NCI-H2029 treated with DMSO at 0.1 percent for 48 hours (cell line): ENCODE measurements at places on chromosomes 13 and 19.
A peak's percentile ranks its signal among the peaks of the same experiment; 100 is the strongest.

DNA sequence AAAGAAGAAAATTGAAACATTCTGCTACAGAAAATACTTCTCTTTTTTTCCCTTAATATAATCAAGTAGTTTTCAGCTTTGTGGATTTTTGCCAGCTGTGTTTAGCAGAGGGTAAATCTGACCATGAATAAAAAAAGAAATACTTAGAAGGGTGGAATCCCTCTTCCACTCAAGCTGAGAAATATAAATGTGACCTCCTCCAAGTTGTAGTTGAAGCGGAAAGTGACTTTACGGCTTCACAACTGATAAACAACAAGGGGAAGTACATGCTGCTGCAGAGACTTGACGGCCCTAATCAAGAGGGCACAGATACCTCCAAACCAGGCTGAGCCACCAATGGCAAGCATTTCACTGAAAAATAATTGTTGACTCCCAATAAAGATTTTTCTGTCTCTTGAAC is 785.0 kb downstream of the SLITRK5 start:
- no peak for DNase-seq

- no peak for DNase-seq
Observed at GRCh38 chr13:23744315-23744714, 144.9 kb downstream of the MIPEP start.

- DNase-seq, result no peak
Observed at GRCh38 chr19:32868206-32868950, 1.2 kb downstream of the SLC7A9 start.

DNA sequence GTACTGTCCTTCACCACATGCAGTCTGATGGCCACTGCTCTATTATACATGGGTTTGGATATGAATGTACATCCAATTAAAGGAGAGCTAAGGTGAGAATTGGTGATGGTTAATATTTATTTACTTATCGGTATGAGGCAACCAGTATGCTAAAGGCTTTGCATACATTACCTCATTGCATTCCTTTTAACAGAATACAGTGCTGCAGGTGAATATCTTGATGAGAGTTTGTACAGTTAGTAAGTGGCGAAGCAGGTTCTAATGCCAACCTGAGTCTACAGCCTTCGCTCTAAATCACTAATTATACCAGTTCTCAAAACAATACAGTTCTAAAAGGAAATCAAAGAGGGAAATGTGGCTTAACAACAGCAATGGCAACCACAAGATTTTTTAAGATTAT is 284.1 kb downstream of the ITGBL1 start:
- no peak for DNase-seq

- no peak for DNase-seq
Observed at GRCh38 chr19:48290401-48290770, 20.5 kb downstream of the ZNF114 start.

GRCh38 chr13:22789916-22790315 is 390.9 kb upstream of the SGCG start:
- DNase-seq, result no peak

DNA sequence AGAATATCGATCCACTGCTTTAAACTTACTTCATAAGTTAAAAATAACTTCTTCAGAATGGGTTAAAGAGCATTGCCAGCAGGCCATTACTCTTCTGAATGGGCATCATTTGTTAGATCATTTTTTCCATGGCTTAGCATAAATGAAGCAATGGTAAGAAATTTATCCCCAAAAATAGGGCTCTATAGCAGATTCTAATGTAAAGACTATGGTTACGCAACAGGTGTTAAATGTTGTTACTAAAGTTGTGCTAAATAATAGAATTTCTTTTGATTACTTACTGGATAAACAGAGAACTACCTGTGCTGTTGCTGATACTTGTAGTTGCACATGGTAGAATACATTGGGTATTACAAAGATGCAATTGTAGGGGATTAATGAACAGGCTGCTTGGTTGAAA is 15.9 kb upstream of the ZNF98 start:
- no peak for DNase-seq

GRCh38 chr13:91111476-91112200 is 235.8 kb upstream of the MIR17HG start:
- DNase-seq, result no peak

DNA sequence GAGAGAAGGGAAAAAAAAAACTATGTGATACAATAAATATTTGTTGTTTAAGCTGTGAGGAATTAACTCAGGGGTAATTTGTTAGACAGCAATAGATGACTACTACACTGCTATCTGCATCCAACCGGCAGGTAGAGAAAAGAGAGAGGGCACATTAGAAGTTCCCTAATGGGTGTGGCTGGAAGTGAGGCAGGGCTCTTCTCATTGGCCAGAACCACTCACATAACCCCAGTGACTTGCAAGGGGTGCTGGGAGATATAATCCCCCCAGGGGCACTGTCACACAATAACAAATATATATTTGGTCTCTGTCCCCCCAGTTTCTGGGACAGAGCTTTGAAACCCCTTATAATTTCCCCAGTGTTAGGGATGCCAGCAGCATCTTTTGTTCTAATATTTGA is 24.3 kb downstream of the FGF21 start:
- no peak for DNase-seq

GRCh38 chr19:35889370-35890112 is 10.8 kb downstream of the NFKBID start:
- no peak for DNase-seq

GRCh38 chr13:52736891-52737290 is 2.7 kb downstream of the CNMD start:
- no peak for DNase-seq

DNA sequence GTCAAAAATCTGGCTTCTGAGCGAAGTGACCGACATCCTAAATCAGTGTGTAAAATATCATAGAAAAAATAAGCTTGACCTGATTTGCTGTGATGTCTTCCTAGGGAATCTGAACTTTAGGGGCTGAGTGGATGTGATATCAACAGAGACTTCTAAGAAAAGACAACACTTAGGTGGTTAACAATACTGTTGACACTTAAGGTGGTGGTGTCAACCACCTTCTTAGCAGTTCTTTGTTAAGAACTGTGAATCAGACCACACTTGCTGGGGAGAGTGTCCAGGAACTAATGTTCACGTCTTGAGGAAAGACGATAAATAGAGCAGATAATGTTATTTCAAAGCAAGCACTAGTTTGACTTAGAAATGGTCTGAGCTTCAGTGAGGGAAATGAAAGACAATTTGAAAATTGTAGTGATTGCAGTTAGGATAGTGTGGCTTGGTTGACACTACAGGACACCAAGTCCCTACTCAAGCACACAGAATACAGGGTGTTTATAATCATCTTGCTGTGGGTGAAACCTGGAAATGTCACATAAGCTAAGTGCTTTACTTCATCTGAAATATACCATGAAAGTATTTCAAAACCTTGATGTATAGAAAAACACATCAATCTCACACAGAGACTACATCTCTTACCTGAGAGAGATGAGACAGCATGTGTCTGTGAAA is 1936.5 kb downstream of the PCDH9 start:
- DNase-seq, result no peak

GRCh38 chr19:35124098-35125060 is 8.8 kb downstream of the FXYD3 start:
- DNase-seq, result peak; percentile 66

GRCh38 chr13:107992542-107992941 is 222.8 kb downstream of the LIG4 start:
- no peak for DNase-seq

DNA sequence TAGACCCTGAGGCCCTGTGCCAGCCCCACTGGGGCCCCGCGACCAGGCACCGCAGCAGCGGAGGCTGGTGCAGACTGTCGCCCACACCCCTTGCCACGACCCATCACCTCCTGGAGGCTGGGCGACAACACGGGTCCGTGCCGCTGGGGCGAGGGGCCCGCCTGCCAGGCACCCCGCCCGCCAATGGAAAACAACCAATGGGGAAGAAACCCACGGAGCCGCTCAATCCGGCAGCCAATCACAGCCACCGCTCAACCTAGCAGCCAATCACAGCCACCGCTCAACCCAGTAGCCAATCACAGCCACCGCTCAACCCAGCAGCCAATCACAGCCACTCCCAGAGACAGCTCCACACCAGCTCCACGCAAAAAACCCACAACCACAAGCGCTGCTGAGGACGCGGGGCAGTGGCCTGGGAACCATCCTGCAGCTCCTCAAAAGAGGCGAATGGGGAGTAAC is 29.7 kb downstream of the GPX4 start:
- DNase-seq, result no peak

- DNase-seq, result no peak
Observed at GRCh38 chr19:51398096-51398704, 7.8 kb upstream of the C19orf84 start.

DNA sequence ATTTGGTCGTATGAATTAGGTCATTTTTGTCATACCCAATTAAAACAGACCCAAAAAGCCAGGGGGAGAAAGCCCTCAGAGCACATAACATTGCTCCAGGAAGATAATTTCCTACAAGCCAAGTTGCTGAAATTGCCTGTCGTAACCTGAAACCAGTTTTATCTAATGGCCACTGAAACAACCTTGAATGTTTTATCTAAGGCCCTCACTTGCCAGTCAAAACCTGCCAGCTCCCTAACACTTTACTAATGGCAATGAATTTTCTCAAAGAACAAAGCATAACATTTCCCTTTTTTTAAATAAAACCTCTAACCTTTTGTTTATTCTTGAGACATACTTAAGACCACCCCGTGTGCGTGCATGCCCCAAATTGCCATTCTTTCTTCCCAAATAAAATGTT is 496.2 kb upstream of the KLHL1 start:
- no peak for DNase-seq

GRCh38 chr19:5237190-5237780 is 103.3 kb downstream of the PTPRS start:
- no peak for DNase-seq

DNA sequence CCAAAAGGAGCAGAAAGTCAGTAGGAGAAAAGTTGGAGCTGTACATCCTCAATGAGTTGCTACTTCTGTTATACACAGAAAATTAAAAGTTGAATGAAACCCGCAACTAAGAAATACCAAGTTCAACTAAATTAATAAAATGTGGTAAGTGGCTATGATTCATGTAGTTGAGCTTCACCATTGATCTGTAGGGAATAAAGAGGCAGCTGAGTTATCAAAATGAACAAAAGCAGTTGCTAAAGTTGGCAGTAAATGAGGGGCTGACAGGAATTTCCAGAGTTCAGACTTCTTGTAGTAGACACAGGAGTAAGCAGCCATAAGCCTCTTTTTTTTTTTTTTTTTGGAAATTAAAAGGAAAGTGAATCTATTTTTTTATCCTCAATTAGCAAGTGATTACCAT is 234.6 kb downstream of the POSTN start:
- DNase-seq, result no peak

DNA sequence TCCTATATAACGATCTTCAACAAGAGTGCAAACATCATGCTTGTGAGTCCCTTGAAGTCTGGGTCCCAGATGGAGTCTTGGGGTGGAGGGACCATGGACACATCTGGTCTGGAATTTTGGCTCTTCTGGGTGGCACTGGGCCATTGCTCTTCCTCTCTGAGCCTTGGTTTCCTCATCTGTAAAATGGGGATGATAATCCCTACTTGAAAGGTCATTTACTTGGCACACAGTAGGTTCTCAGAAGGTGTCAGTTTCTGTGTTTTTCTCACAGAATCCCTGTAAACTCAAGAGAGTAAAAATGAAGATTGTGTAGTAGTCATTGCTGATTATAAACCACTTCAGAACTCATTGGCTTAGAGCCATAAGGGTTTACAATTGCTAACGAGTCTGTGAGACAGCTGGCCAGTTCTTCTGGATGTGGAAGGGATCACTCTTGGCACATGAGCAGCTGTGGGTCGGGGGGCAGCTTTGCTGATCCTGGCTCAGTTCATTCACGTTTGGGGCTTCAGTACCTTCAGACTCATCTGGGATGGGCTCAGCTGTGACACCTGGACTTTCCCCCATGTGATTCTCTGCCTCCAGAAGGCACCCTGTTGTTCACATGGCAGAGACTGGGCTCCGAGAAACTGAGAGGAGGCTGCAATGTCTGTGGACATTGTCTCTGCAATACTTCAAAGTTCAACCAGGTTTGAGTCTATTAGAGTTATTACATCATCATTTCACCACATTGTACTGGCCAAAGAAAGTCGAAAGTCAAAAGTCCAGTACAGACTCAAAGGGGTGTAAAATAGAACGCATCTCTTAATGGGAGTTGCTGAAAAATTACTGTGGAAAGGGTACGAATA is 7.8 kb downstream of the CYP4F12 start:
- DNase-seq, result peak; percentile 32

DNA sequence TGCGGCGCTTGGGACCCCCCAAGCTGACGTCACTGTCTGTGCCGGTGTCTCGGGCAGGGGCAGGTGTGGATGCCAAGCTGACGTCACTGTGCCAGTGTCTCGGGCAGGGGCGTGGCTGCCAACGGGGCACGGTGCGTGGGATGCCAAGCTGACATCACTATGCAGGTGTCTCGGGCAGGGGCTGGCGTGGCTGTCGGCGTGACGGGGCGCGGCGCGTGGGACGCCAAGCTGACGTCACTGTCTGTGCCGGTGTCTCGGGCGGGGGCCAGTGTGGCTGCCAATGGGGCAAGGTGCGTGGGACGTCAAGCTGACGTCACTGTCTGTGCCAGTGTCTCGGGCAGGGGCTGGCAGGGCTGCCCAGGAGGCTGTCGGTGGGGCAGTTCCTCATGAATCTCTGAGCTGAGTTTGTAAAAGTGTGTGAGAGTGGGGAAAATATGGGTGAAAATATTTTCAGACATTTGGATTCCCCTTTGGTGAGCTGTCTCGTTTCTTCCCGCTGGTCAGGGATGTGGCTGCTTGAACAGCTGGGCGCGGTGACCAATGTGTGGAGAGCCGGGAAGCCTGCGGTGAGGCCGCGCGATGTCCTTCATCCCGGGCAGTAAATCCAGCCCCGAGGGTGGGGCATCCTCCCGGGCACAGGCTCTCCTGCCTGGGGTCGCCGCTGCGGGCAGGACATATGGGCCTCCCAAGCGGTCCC is 25.2 kb downstream of the MCF2L start:
- DNase-seq, result no peak

- DNase-seq, result no peak
Observed at GRCh38 chr13:98741741-98742435, 10.6 kb downstream of the SLC15A1 start.
